ENCODE measurements at places on chromosomes 12 and 14.

- peak; percentile 64 for DNase-seq
Measured at GRCh38 chr14:37246427-37246829, 48.7 kb downstream of the MIPOL1 start.

- no peak for DNase-seq
Measured at GRCh38 chr12:72815421-72815820, 543.3 kb downstream of the TRHDE start.

GRCh38 chr12:122547330-122547729, 20.3 kb downstream of the KNTC1 start:
- no peak for DNase-seq

DNA sequence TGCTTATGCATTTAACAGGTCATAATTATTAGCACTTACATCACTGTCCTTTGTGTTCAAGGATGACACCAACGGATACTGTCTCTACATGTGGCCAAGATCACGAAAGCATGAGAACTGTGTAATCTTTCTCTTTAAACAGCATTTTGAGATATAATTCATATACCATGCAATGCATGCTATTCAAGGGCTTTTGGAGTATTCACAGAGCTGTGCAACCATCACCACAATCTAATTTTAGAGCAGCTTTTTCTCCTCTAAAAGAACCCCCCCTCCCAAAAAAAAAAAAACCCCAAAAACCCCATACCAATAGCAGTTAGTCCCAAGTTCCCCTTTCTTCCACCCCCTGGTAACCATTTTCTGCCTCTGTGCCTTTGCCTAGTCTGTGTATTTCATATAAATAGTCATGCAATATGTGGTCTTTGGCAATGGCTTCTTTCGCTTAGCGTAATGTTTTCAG, 60.6 kb downstream of the SPRING1 start:
- no peak for DNase-seq

- no peak for DNase-seq
Measured at GRCh38 chr12:7079826-7080125, 12.5 kb downstream of the C1R start.

GRCh38 chr14:25833341-25834126, 764.3 kb downstream of the NOVA1 start:
- DNase-seq: no peak

- no peak for DNase-seq
Measured at GRCh38 chr14:104681689-104682074, 7.7 kb upstream of the INF2 start.

- DNase-seq: no peak
Measured at GRCh38 chr12:27711317-27711682, 668 bp downstream of the MRPS35 start.

- no peak for DNase-seq
Measured at GRCh38 chr14:101124815-101125214, 221.3 kb upstream of the RTL1 start.

GRCh38 chr12:81597928-81598604, 161.1 kb downstream of the PPFIA2 start:
- peak; percentile 65 for DNase-seq

- no peak for DNase-seq
Measured at GRCh38 chr14:89618811-89619551, 201.9 kb upstream of the FOXN3 start.

GRCh38 chr14:59187802-59188460, 536 bp upstream of the DAAM1 start:
- DNase-seq: no peak

GRCh38 chr14:87783071-87783470, 209.9 kb downstream of the GALC start:
- DNase-seq: no peak

- no peak for DNase-seq
Measured at GRCh38 chr12:38350342-38351174, 34.0 kb downstream of the ALG10B start.

- no peak for DNase-seq
Measured at GRCh38 chr14:57405562-57405961, 15.2 kb downstream of the NAA30 start.

DNA sequence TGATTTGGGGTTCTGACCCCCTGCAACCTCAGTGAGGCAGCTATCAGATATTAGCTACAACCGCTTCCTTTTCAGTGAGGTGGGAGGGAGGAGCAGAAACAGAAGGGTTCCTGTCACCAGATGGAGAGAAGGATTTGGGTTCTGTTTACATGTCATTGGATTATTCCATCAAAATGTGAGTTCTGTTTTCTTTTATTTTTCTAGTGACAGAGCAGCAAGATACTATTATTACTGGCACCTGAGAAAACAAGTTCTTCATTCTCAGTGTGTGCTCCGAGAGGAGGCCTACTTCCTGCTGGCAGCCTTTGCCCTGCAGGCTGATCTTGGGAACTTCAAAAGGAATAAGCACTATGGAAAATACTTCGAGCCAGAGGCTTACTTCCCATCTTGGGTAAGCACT, 52.8 kb downstream of the FRMD6 start:
- no peak for DNase-seq

DNA sequence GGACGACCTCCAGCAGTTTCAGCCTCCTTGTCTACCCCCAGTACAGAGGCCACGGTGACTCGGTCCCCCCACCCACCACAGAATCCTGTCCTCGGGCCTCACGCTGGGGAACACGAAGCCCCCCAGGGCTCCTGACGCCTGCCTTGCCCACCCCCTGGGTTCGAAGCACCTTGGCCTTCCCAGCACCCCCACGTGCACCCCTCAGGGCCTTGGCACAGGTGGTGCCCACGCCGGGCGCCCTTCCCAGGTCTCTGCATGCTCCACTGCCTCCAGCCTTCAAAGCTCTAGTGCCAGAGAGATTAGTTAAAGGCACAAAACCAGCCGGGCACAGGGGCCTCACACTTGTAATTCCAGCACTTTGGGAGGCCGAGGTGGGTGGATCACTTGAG, 61.8 kb downstream of the NOC4L start:
- DNase-seq: no peak

- no peak for DNase-seq
Measured at GRCh38 chr12:94169495-94169894, 21.1 kb downstream of the PLXNC1 start.

DNA sequence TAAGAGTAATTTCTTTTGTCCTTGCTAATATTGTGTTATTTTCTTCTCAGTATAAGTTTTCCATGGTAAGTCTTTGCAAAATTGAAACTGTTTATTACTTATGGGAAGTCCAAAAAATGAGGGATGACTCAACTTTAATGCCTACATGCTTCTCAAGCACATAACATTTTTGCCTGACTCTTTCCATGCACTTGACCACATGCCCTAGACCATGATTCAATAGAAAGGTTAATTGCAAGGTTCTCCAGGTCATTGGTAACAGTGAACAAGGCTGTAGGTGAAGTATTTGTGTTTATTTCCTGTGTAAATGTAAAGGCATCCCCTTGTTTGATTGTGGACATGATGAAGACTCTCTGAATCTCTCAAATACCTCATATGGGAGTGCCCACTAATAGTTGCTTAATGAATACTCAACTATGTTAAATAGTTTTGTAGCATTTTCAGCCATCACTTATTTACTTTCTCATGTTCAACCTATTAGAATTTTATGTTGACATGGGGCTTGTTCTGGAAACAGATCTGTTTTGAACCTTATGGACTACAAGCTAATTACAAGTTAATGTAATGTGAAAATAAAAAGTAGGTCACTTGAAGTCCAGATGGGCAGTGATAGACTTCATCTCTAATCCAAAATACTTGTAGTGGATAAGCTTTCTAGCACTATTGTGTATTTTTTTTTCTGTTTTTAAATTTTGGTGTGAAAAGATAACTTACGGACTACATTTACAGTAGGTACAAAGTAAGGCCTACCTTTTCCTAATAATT, 131.7 kb downstream of the TMTC2 start:
- no peak for DNase-seq

GRCh38 chr14:48454887-48455286, 779.5 kb upstream of the MDGA2 start:
- no peak for DNase-seq

DNA sequence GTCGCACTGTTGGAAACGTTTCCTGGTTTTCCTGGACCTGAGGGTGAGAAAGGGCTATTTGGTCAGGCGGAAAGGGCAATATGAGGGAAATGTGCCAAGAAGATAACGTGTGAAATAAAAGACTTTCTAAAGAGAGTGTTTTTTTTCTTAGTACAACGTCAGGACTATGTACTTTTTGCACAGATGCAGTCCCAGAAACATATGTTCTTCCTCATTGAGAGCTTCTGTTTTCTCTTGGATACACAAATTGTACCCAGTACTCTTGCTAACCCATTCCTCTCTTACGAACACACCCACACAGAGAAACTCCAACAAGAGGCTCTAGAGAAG, 669 bp upstream of the PKP2 start:
- DNase-seq: no peak

DNA sequence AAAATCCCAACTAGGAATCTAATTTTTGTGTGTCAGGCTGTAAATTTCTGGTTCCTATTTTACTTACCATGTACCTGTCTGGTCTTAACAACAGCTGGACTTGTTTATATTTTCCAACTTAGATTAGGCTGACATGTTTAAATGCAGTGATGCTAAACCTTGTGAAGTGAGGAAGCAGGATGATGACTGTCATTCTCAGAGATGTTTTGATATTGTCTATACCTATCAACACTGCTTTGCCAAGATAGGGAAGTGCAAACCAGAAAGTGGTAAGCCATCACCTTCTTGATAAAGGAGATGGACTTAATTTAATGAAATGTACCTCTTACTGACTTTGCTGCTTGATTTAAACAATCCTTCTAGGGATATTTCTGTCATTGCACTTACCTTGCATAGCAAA, 2.1 kb downstream of the BICD1 start:
- no peak for DNase-seq

- no peak for DNase-seq
Measured at GRCh38 chr12:27014859-27015729, 910 bp upstream of the TM7SF3 start.

DNA sequence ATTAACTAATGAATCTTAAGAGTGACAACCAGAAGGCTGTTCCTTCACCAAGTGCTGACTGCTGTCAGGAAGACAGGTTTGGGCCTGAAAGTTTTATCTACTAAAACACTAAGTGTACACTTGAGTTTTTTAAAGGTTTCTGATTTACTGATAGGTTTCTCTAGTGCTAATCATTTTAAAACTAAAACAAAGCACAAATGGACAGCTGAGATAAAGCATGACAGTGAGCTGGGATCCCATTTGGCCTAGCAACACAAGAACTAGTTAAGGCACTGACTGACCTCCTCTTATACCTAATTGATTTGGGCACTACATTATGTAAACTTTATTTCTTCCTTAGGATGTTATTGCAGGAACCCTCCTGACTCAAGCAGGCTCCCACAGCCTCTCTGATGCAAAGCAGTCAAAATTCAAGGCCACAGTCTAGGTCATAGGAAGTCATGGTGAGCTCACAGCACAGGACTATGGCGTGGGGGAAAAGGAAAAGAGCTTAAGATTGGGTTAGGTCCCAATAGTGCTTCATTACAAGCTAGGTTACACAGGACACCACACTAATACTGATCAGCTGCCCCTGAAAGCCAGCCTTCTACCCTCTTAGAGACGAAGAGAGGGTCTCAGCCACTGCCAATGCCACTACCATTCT, 3.5 kb downstream of the STXBP6 start:
- no peak for DNase-seq

DNA sequence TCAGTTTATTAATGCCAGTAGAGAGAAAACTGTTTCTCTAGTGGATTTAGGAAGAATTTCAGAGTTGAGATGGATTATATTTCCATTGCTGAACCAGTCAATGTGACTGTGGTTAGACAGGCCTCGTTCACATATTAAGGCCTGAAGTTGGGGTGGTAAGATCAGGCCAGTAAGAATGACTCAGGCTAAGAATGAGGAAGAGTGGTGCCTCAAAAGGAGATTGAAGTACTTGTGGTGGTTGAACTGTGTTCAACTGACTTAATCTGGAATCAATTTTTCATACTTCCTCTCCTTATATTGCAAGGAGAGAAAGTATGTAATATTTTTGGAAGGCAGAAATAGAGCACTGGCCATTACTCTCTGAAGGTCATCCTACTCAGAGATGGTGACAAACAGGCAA, 37.8 kb upstream of the ATF7IP start:
- DNase-seq: no peak

- DNase-seq: no peak
Measured at GRCh38 chr14:56118611-56119181, 485 bp downstream of the PELI2 start.

DNA sequence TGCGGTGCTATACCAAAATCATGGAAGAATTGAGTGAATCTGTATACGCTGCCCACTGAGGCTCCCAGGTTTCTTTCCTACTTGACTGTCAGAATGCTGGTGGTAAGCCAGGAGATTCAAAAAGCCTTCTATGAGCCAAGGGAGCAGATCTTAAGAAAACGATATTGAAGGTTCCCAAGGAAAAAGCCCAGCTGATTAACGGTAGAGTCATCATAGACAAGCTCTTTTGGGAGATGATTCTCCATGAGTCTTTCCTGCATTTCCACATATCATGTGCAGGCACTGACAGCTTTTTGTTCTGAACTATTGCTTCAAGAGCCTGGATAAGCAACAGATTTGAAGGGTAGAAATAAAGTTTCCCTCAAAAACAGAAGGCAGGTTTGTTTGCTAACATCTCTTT, 17.5 kb downstream of the SLC35F4 start:
- DNase-seq: no peak

DNA sequence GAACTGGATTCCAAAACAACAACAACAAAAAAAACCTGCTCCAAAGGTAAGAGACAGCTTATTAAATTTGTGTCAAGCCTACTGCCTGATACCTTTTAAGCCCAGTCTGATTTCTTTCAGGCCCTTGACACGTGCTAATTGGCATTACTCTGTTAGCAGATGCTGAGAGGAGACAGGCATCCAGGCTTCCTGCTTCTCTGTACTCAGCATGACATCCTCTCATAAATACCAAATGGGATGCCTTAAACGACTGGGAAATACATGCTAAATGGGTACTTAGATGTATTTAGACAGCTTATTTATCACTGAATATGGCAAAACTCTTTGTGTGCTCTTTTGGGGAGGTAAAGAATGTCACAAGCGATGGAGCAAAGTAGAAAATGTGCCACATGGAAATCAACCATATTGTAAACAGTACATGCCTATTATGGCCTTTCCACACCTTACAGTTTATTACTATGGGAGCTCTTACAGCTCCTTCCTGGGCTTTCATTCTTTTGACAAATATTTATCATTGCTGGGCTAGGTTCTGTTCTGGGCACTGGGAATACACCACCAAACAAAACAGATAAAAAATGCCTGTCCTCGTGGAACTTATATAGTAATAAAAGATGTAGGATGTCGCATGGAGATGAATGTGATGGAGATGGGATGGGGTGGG, 11.5 kb upstream of the PCED1B start:
- no peak for DNase-seq

DNA sequence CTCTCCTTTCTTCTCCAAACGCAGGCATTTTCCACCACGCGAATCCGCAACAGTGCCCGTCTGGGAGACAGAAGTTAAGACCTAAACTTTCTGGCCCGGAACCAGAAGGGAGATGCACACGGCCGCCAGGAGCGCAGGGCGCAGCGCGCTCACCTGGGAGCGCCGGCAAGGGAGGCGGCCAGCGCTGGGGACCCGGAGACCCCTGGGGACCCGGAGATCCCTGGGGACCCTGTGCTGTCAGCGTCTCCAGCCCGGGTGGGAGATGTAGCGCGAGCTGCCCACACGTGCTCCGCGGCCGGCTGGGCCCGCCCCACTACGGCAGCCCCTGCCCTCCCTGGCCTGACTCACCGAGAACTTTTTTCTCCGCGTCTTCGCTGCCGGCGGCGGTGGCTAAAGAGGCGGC, 620 bp downstream of the YBX3 start:
- DNase-seq: no peak

GRCh38 chr14:42130815-42131214, 524.1 kb downstream of the LRFN5 start:
- no peak for DNase-seq

Measured in NCI-H1436 treated with DMSO at 0.1 percent for 48 hours (cell line).